ENCODE measurements at places on chromosomes 16 and 17.

- DNase-seq = no peak
Measured at GRCh38 chr16:28205117-28205899, 6.5 kb downstream of the XPO6 start.

GRCh38 chr17:50800196-50800700, 32.9 kb upstream of the ANKRD40CL start:
- no peak for DNase-seq

DNA sequence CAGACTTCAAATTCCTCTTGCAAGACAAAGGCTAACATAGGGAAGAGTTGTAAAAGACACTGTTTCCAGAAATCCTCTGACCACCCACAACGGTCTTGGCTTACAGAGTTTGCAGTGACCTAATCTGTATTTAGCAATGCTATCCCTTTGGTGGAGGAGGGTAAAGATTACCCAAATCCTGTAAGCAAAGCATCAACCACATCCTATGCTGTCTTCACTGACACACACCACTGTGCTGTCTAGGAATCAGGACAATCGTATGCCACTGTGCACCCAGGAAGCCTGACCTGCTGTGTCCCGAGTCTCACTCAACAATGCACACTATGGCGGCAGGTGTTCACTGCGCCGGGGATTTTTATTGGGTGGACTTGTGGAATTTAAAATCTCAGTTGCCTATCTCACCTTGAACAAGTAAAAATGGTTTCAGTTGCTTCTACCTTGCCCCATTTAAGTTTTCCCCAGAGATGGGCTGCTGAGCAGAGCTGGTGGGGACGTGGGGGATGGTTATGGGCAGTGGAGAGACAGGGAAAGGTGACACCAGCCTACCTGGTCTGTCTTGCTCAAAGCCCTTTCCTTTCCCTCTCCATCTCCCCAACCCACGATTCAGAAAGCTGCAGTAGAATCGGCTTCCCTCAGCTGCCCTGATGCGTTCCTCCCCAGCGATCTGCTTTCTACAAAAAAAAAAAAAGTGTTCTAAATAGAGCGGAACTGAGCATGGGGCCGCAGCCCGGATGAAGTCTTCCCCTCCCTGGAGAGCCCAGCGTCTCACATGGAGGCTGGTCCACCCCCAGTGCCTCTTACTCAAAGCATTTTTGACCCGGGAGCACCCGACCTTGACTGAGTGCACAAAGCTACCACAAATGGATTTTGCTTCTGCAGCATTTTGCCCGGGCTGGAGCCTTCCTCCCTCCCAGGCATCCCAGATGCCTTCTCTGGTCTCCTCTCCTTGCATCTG, 271.5 kb downstream of the SOX9 start:
- no peak for DNase-seq

DNA sequence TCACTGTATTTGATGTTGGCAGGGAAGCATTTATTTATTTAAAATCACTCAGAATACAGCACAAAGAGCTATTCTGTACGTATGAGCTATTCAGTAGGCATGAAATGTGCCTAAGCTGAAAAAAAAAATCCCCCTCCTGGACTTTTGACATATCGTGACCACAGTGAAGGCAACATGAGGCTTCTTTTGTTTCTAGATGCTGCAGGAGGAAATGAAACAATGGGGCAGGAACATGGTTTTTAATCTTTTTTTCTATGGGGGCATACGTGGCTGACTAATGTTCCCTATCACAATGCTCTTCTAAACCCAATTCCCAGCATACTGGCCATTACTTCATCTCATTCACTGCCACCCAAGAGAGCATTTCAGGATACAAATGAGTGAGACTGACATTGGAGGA, 191.0 kb upstream of the PMFBP1 start:
- DNase-seq = no peak

GRCh38 chr16:1959269-1960039, at the start of gene NDUFB10:
NDUFB10 (plus strand) TSS chr16:1959538; CDS start chr16:1959625, 87 bp downstream.
- peak; percentile 83 for DNase-seq

- DNase-seq = no peak
Measured at GRCh38 chr16:24936151-24936550, 79.0 kb downstream of the ARHGAP17 start.

- DNase-seq = peak; percentile 83
Measured at GRCh38 chr17:4566785-4567184, 6.4 kb upstream of the GGT6 start.

Measured in left kidney (tissue), 8 donors.